Foreskin keratinocyte (primary cell): ENCODE measurements at places on chromosomes 1 and 21. TPM values are rescaled to one million over a fixed set of nuclear protein-coding genes. Genes with fewer than 3 reads are reported as not detected.

Gene CYYR1
- total RNA-seq: 3.5 and 6.1 TPM in 2 replicates

Gene NTRK1
- not detected in 2 replicates for total RNA-seq

DNA sequence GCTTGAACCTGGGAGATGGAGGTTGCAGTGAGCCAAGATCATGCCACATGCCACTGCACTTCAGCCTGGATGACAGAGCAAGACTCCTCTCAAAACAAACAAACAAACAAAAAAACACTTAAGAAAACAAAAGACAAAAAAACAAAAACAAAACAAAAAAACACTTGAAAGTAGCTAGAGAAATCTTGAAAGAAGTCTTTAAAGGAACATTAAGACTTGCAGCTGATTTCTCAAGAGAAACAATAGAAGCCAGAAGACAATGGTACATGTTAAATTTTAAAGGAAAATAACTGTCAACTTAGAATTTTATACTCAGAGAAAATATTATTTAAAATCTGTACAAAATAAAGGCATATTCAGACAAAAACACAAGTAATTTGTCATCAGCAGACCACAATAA is 71.3 kb downstream of the HLX start:
- DNase-seq: no peak

- no peak for DNase-seq
Measured at GRCh38 chr1:41160498-41161110, 81.5 kb downstream of the SCMH1 start.

DNA sequence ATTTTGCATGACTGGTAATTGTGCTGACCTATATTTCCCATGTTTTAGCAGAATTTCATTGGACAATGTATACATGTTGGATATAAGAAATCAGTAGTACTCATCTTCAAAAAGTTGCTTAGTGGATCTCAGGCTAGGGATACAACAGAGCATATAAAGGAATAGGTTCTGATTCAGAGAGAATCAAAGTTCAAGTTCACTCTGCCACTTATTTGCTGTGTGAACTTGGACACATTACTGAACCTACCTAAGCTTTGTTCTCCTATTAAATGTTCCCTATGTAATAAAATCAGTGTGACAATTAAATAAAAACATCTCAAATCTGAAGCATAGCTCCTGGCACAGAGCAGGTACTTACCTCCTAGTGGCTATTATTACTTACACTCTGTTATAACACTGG is 9.3 kb downstream of the CD58 start:
- DNase-seq: no peak

- no peak for DNase-seq
Measured at GRCh38 chr1:200250469-200250868, 159.4 kb downstream of the ZNF281 start.

- no peak for DNase-seq
Measured at GRCh38 chr1:174800876-174801275, 198.9 kb upstream of the CACYBP start.

DNA sequence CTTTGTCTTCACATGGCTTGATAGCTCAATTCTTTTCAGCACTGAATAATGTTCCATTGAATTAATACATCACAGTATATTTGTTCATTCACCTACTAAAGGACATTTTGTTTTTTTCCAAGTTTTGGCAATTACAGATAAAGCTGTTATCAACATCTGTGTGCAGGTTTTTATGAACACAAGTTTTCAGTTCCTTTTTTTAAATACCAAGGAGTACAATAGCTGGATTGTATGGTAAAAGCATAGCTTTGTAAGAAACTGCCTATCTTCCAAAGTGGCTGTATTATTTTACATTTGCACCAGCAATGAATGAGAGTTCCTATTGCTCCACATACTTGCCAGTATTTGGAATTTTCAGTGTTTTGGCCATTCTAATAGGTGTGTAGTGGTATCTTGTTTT is 4.8 kb upstream of the MCOLN2 start:
- DNase-seq: no peak

GRCh38 chr1:3714814-3715213 is 37.4 kb upstream of the CCDC27 start:
- no peak for DNase-seq

GRCh38 chr1:161193561-161194235 is 5.2 kb downstream of the ADAMTS4 start:
- DNase-seq: no peak

- no peak for DNase-seq
Measured at GRCh38 chr1:228336308-228337030, 70.2 kb downstream of the TRIM11 start.
